Panc1 (cell line): ENCODE measurements at places on chromosomes 4 and X. TPM values are rescaled to one million over a fixed set of nuclear protein-coding genes. Genes with fewer than 3 reads are reported as not detected.

GRCh38 chr4:152165146-152165545 lies 370.7 kb downstream of the FBXW7 start:
- H3K27me3 ChIP-seq, result no peaks in the 10 kb centered on the region
- no peak overlapping the region for H3K27ac ChIP-seq
- H3K4me3 ChIP-seq, result no peak overlapping the region

The CTAG2 gene
- total RNA-seq, result not detected

The CYBB gene
- total RNA-seq, result 0.23 TPM

DNA sequence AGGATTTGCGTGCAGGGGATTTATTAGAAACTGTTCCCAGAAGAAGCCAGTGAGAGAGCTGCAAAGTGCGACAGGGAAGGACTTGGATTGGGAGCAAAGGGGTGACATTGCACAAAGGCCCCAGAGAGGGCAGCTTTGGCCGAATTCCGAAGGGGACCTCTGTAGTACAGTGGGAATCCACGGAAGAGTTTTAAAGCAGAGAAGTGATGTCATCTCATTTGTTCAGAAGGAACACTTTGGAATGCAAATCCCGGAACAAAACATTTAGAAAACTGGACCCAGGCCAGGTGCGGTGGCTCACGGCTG lies 71.7 kb downstream of the FAM184B start:
- DNase-seq, result no peak
- no peaks in the 10 kb centered on the region for H3K36me3 ChIP-seq
- H3K4me1 ChIP-seq, result no peaks in the 10 kb centered on the region
- no peak overlapping the region for H3K4me3 ChIP-seq

The UBA1 gene
- total RNA-seq, result 302 TPM

DNA sequence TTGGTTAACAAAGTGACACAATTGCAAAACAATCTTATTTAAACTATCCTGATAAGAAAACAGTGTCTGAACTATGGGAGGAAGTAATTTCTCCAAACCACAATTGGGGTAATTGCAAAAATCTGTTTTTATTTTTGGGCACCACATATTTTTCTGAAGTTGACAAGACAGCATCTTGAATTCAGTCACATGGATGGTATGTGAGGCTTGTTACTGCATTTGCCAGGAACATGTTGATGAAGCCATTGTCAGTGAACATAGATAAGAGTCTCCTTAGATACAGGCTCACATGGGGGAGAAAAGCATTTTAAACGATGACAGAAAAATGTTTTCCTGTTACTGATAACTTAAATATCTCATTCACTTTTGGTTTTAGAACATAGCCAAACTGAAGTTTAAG lies 5.5 kb upstream of the USP53 start:
- H3K27ac ChIP-seq, result no peak overlapping the region
- H3K36me3 ChIP-seq, result no peaks in the 10 kb centered on the region
- no peak overlapping the region for H3K4me3 ChIP-seq
- no peaks in the 10 kb centered on the region for H3K27me3 ChIP-seq

The QRFPR gene
- not detected for total RNA-seq

- peak; percentile 48 for DNase-seq
- H3K4me1 ChIP-seq, result no peaks in the 10 kb centered on the region
- no peaks in the 10 kb centered on the region for H3K36me3 ChIP-seq
Measured at GRCh38 chr4:121726642-121727268, 30.0 kb upstream of the ANXA5 start.

- no peaks in the 10 kb centered on the region for H3K36me3 ChIP-seq
- no peak overlapping the region for H3K27ac ChIP-seq
- no peak for DNase-seq
- no peaks in the 10 kb centered on the region for H3K27me3 ChIP-seq
- H3K4me3 ChIP-seq, result no peak overlapping the region
- no peaks in the 10 kb centered on the region for H3K4me1 ChIP-seq
Measured at GRCh38 chrX:9878146-9878820, 88.9 kb upstream of the CLDN34 start.

GRCh38 chrX:137195991-137196390 lies 162.2 kb upstream of the GPR101 start:
- H3K4me1 ChIP-seq, result no peaks in the 10 kb centered on the region
- H3K36me3 ChIP-seq, result no peaks in the 10 kb centered on the region
- no peak for DNase-seq

The WDR17 gene
- 4.2 TPM for total RNA-seq

DNA sequence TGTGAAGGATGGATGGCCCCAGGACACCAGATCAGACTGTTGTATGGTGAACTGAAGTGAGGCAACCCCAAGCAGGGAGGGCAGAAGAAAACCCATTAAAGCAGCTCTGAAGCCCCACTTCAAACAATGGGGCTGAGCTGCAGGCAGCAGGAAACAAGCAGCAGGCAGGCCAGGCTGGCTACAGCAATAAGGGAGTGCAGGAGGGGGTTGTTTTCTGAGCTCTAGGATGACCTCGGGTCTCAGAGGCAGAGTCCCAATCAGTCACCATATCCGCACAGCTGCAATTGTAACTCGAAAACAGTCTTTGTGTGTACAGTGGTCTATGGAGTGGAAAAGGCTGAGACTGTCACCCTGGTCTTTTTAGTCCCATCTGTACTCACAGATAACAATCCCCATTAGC lies 90.4 kb downstream of the COL4A6 start:
- no peak for DNase-seq
- no peaks in the 10 kb centered on the region for H3K36me3 ChIP-seq
- no peaks in the 10 kb centered on the region for H3K27me3 ChIP-seq
- H3K27ac ChIP-seq, result no peak overlapping the region
- H3K4me3 ChIP-seq, result no peak overlapping the region

DNA sequence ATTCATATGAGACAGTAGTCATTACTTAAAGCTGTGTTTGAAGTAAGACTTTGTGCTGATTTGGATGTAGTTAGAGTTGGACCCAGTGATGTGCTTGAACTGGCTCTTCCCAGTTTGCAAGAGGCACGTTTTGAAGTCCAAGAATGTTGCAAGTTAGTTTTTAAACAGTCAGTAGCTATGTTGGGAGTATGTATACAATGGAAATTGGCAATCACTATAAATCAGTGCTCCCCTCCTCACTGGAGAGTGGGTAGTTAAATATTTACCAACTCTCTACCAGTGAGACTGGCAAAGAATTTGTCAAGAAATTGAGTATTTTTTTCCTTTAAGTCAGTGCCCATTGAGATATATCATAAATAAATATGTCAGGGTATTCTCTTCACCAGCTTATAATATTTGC lies 191.9 kb upstream of the SPRY1 start:
- no peak overlapping the region for H3K4me3 ChIP-seq
- no peaks in the 10 kb centered on the region for H3K36me3 ChIP-seq
- H3K27me3 ChIP-seq, result no peaks in the 10 kb centered on the region

DNA sequence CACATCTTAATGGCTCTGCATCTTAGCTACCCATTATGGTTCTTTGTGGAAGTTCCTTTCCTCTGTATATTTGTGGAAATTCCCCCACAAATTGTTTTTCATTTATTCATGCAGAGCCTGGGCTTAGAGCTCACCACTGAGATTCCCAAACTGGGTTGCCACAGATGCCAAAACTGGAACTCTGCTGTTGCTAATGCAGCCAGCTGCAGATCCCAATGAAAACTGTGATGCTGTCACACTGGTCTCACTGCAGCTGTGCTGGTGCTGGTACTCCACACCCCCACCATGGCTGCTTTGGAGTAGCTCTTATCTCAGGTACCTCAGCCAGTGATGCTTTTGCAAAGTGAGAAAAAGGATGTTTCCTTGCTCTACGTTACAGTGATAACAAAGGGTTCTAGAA lies 87.7 kb downstream of the DCK start:
- no peak overlapping the region for H3K27ac ChIP-seq
- H3K4me3 ChIP-seq, result no peak overlapping the region
- no peaks in the 10 kb centered on the region for H3K4me1 ChIP-seq

The CORIN gene
- not detected for total RNA-seq

DNA sequence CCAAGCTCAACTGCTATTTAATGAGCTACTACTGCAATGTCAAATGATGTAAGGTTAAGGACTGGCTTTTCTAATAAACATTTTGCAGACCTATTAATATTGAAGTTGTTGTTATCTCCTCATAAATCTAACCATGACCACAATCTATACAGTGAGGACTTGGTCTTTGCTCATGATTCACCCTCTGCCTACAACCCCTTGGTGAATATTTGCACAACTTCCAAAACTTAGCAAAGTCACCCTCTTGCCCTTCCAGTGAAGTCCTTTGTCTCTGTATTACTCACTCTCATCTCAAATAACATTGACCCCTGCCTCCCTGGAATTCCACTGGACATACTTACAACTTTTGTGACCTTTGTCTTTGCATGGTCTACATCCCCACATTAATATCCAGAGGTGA lies 204.5 kb downstream of the KCNIP4 start:
- no peak overlapping the region for H3K4me3 ChIP-seq
- no peaks in the 10 kb centered on the region for H3K36me3 ChIP-seq
- no peaks in the 10 kb centered on the region for H3K4me1 ChIP-seq
- no peaks in the 10 kb centered on the region for H3K27me3 ChIP-seq

The CT45A5 gene
- total RNA-seq, result not detected

- H3K27me3 ChIP-seq, result no peaks in the 10 kb centered on the region
- H3K27ac ChIP-seq, result no peak overlapping the region
- no peaks in the 10 kb centered on the region for H3K4me1 ChIP-seq
- no peaks in the 10 kb centered on the region for H3K36me3 ChIP-seq
- DNase-seq, result no peak
Measured at GRCh38 chrX:97619499-97619898, 735.8 kb downstream of the RPA4 start.

The OPN1MW3 gene
- not detected for total RNA-seq
